ENCODE measurements at places on chromosomes 13 and 19.

DNA sequence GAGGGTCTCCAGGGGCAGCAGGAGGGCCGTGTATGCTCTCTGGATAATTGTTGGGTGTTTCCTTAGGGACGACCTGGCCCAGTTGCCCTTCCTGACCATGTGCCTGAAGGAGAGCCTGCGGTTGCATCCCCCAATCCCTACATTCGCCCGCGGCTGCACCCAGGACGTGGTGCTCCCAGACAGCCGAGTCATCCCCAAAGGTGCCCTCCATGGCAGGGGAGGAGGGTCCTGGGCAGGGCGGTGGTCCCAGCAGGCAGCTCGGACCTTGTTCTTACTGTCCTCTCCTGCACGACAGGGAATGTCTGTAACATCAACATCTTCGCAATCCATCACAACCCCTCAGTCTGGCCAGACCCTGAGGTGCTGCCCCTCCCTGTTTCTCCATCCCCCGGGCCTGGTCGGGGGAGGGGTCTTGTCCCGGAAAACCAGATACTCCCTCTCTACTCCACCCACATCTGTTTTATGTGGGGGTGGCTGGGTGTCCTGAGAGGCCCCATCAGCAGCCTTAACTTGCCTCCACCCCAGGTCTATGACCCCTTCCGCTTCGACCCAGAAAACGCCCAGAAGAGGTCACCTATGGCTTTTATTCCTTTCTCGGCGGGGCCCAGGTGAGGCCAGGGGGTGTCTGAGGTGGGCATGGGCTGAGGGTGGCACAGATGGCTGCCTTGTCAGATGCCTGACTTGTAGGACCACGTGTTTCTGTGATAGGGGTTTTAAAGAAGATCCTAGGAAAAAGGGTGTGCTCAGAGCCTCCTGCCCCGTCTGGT lies 12.3 kb upstream of the CYP4F3 start:
- no peak for DNase-seq

GRCh38 chr13:23185542-23185941 lies 4.8 kb downstream of the SGCG start:
- DNase-seq, result no peak

DNA sequence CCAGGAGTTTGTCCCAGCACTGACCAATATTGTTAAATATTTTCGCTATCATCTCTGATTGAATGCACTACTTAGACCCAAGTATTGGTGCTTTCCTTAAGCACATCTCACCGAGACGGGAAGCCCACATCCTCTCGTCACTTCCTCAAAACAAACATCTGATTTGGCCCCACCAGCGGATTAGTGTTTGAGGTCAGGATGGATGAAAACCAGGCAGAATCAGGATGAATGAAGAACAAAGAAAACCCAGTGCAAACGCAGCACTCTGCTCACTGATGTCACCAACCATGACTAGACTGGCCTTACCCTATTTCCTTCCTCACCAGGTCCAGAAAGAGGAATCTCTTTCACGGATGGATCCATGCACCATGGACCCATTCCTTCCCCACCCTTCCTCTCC lies 6.0 kb downstream of the PLAUR start:
- DNase-seq, result peak; percentile 32

DNA sequence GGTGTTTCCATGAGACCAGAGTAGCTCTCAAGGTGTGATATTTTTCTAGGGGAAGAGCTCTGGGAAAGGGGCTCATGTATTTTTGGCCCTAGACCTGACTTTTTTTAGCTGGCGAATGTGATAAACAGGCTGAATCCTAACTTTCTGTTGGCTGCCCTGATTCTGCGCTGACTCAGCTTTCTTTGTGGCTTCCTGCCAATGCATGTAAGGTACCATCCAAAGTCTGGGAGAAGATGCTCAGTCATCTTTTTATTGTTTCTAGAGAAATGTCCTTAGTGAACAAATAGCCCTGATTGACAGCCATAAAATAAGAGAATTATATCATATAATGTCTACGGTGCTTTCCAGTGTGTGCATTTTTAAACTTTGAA lies 113.6 kb upstream of the MBNL2 start:
- no peak for DNase-seq

DNA sequence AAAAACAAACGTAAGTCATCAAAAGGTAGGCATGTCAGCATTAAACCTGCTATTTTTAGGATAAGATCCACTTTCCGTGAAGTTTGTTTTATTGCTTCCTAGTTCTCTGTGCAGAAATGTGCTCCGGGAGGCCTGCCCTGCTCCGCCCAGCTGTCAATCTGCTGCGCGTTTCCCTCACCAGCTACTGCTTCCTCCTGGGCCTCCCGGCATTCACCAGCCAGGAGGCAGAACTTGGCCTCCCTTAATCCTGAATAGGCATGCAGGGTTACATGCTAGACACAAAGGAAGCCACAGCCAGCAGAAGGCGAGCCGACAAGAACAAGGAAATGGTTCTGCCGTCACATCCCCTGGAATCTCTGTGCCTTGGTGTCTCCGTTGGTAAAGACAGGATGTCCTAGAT lies 386.2 kb downstream of the IRS2 start:
- DNase-seq, result peak; percentile 37

- DNase-seq, result no peak
Observed at GRCh38 chr19:34577531-34578101, 96.1 kb downstream of the WTIP start.

DNA sequence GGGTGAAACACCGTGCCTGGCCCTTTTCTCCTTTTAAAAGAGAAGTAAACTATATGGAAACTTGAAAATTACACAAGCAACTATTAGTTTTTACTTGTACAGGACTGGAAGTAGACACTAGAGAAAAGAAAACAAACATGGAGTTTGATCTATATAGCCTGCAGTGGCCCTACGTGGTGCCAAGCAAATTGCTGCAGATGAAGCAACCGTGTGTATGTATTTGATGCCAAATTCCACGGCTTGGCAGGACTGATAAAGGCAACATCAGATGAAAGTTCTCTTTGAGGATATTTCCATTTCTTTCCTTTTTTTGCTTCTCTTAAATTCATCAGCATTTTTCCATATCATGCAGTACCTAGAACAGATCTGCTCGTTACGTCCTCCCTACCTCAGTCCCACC lies 49.8 kb downstream of the ATP8A2 start:
- DNase-seq, result no peak

DNA sequence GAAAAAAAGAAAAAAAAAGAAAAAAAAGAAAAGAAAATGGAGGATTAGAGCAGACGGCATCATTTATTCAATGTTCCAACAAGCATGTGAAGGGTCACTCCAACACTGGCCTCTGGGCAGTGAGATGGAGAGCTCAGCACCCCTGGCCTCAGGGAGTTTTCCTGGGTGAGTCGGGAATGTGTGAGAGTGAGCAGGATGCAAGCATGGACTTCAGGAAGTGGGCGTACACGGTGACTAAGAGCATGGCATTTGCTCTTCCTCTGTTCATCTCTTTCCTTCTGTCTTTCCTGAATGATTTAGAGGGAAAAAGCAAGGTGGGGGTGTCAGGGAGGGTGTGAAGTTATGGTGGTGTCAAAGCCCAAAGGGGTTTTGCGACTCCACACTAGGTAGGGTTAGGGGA lies 682 bp upstream of the CABP5 start:
- no peak for DNase-seq

DNA sequence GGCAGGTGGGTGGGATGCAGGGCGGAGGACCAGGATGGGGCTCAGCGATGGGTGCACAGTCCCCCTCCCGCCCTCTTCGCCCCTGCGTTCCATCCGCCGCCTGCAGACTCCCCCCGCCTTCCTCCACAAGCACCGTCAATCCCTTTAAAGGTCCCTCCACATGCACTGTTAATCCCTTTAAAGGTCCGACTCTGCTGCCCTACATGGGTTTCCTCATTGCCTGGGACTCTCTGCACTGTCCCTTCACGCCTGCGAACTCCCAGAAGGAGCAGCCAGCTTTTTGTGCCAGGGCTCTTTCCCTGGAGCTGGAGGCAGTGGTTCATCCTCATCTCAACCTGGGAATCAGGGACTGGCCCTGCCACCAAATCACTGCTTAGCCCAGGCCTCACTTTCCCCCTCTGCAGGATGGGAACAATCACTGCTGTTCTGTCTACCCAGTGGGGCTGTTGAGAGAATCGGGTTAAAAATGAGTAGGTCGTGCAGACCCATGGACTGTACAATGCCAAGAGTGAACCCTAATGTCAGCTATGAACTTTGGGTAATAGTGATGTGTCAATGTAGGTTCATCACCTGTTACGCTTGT lies 20.4 kb downstream of the ZNF574 start:
- no peak for DNase-seq

DNA sequence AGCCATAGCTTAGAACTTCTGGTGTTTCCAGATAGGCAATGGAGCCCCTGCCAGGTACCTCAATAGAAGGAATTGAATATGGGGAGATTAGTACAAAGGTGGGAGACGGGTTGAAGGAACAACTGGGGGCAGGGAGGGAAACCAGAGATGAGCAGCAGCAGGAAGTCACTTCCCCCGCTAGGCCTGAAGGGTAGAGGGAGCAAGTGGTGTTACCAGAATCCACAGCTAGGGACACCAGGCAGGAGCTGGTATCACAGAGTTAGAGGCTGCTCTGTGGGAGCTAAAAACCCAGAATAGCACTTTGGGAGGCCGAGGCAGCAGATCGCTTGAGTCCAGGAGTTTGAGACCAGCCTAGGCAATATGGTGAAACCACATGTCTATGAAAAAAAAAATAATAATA lies 15.3 kb upstream of the HNRNPUL1 start:
- DNase-seq, result no peak

Data from left cardiac atrium (tissue), 4 donors.